ENCODE measurements at places on chromosomes 7 and 10.

- DNase-seq: no peak
Observed at GRCh38 chr10:45040921-45041542, 40.3 kb downstream of the ZNF22 start.

GRCh38 chr10:16902606-16903005, 85.4 kb upstream of the RSU1 start:
- no peak for DNase-seq

DNA sequence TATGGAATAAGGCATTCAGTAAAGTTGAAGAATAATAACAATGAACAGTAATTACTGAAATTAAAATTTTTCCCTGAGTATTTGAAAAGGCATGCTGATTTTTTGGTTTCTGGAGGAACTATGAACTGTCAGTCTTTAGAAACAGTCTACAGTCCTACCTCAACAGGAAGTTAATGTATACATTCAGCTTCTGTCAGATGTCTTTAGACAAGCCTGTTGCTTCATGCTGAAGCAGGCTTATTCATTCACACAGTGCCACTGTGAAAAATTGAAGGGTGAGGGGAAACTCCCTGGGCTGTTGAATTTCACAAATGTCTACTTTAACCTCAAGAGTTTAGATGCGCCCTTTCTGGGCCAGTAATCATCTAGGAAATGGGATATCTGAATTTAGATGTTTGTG, 3.5 kb downstream of the NRF1 start:
- DNase-seq: no peak

GRCh38 chr10:60172363-60172990, 217.2 kb downstream of the ANK3 start:
- no peak for DNase-seq

- DNase-seq: no peak
Observed at GRCh38 chr7:104943502-104944343, 70.3 kb upstream of the KMT2E start.

DNA sequence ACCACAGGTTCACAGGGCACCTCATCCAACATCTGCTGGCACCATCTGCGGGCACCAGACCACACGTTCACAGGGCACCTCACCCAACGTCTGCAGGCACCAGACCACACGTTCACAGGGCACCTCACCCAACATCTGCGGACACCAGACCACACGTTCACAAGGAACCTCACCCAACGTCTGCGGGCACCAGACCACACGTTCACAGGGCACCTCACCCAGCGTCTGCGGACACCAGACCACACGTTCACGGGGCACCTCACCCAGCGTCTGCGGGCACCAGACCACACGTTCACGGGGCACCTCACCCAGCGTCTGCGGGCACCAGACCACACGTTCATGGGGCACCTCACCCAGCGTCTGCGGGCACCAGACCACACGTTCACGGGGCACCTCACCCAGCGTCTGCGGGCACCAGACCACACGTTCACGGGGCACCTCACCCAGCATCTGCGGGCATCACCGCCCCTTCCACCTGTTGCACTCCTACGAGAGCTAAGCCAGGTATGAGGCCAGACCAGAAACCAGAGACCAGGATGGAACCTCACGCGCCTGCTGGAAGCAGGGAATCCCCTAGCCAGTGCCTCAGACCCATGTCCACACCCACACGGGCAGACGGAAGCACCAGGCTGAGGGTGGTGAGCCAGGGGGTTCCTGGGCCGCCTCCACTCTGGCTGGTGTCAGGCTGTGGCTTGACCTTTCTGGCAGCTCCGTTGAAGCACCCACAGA, 182.8 kb downstream of the MAD1L1 start:
- no peak for DNase-seq

DNA sequence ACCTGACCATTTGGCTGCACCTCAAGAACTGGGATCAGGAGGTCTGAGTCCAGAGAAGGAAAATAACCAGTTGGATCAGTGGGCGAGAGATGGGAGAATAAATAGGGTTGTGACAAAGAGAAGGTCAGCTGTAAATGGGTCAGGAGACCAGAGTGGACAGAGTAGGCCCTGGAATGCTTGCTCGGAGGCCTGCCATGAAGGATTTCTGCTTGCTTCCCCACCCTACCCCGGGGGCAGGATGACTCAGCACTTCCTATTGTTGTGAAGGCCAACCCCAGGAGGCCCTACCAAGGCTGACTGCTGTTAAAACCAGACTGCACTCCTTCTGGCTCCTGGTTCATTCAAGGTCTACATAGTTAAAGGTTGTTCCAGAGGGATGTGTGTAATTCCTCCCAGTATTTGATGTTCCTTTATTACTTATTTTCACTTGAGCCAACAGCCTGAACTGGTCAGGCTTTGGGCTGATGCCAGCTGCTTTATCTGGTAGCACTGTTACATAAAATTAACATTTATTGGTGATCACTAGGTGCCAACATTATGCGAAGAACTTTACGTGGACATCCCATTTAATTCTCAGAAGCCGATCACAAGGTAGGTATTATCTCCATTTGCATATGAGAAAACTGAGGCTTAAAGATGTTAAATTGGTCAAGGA, 27.3 kb upstream of the IFRD1 start:
- DNase-seq: no peak

DNA sequence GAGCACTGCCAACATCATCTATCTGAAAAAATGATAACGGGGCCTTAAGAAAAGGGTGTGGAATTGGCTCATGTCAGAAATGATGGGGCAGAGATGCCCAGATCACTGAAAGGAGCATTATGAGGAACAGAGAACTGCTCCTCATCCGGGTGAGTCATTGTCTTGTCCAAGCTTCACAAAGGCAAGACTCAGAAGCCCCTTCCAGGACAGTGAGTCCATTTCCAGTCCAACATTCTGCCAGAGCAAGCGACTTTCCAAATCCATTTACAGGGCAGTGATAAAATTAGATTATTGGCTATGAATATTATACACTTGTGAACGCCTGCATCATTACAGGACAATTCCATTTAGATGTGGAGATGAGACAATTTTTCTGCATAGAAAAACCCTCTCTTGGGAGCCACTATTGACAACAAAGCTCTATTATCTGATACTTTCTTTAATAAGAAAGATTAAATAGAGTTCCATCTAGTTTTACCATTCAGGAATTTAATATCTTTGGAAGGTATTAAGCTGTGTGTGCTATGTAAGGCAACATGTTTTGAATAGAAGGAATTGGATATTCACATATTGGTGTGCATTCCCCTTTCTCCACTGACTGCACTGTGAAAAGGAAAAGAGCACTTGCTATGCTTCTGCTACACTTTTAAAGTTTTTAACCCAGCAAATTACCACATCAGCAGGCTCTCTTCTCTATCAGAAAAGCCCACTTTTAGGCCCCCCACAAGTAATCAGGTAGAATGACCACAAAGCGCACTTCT, 159.6 kb downstream of the NRP1 start:
- DNase-seq: no peak

GRCh38 chr7:51000956-51001355, 218.3 kb upstream of the GRB10 start:
- DNase-seq: no peak

DNA sequence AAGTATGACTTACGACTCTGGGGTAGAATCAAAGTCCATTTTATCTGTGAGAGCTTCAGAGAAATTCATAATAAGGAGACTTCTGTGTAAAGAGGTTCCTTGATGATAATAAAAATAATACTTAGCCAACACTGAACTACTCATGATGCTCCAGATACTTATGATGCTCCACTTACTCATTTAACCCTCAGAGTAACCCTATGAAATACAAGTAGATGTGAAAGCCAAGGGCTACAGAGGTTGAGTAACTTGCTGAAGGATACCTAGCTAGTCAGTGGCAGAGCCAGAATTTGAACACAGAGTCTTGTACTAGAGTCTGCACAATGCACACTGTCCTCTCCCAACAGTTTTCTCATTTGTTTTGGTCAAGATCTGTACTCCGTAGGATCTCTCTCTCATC, 89.5 kb downstream of the HECW1 start:
- no peak for DNase-seq

GRCh38 chr7:15309872-15310271, 251.9 kb downstream of the AGMO start:
- DNase-seq: no peak

- DNase-seq: no peak
Observed at GRCh38 chr10:13717936-13718772, 131.4 kb downstream of the PRPF18 start.

- no peak for DNase-seq
Observed at GRCh38 chr7:155953501-155953778, 141.2 kb upstream of the SHH start.

DNA sequence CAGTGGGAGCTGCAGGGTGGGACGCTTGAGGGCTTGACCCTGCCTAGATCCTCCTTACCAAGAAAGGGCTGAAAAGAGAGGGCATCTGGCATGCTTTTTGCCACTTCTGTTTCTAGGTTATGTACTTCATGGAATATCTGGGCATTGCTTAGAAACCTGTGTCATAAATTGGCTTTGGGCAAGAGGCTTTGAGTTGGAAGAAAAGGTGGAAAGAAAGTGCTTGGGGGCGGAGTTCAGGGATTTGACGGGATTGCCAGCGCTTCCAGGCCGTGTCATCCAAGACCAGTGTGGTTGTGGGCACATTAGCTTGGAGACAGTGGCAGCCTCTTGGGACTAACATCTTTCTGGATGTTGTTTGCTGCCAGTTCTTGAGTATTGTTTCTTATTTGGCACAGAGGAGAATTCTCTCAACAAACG, 825 bp downstream of the ZNF862 start:
- DNase-seq: peak; percentile 49

GRCh38 chr10:45553155-45553554, 119.4 kb downstream of the ZFAND4 start:
- no peak for DNase-seq

- no peak for DNase-seq
Observed at GRCh38 chr7:3517344-3517743, 216.3 kb downstream of the SDK1 start.

- no peak for DNase-seq
Observed at GRCh38 chr7:44311561-44312495, 13.6 kb downstream of the CAMK2B start.

GRCh38 chr7:157430721-157431120, 93.9 kb downstream of the DNAJB6 start:
- no peak for DNase-seq

GRCh38 chr7:137992550-137993394, 9.1 kb downstream of the CREB3L2 start:
- DNase-seq: no peak

GRCh38 chr7:17617380-17617779, 318.9 kb downstream of the AHR start:
- no peak for DNase-seq

GRCh38 chr10:63236113-63236935, 103.2 kb downstream of the NRBF2 start:
- DNase-seq: no peak

- no peak for DNase-seq
Observed at GRCh38 chr10:93687737-93688136, 14.7 kb downstream of the FRA10AC1 start.

- no peak for DNase-seq
Observed at GRCh38 chr7:34081935-34082334, 176.6 kb downstream of the BMPER start.

DNA sequence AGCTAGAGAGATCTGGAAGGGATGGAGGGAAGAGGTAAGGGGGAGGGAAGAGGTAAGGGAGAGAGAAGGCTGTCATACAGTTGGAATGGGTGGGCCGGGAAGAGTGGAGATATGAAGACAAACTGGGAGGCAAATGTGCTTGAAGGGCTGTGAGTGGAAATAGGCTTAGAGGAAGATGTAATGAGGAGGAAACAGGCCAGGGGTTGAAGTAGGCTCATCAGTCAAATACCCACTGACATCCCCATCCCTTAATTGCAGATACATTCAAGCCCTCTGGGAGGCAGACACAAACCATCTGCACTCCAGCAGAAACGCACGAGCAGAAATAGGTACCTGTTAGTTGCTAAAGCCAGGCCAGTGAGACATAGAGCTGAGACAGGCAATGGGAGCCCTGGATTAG, 2.1 kb downstream of the SYNPO2L start:
- DNase-seq: peak; percentile 36

DNA sequence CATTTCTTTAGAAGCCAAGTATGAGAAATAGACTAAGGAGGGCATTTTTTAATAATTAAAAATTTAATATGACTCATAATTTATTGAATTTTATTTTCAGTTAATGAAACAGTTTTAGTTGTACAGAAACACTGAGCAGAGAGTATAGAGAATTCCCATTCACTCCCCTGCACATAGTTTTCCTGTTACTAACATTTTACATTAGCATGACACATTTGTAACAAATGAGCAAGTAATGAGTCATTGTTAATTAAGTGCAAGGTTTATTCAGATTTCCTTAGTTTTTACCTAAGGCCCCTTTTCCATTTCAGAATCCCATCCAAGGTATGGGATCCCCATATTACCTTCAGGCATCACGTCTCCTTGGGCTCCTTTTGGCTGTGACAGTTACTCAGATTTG, 271.5 kb upstream of the FZD8 start:
- DNase-seq: no peak
